Activated naive CD8-positive, alpha-beta T cell treated with anti-CD3 and anti-CD28 coated beads, Interleukin-2, amount 10 ng/mL, durations not matched to agents 7 days and 5 days (primary cell): ENCODE measurements at places on chromosomes 2 and 18. TPM values are rescaled to one million over a fixed set of nuclear protein-coding genes. Genes with fewer than 3 reads are reported as not detected.

GRCh38 chr2:54657664-54658083 is 65.8 kb upstream of the EML6 start:
- no peaks in the 10 kb centered on the region for H3K27me3 ChIP-seq
- no peak for DNase-seq

GRCh38 chr2:31110431-31110830 is 27.8 kb downstream of the GALNT14 start:
- no peak overlapping the region for H3K27ac ChIP-seq
- H3K36me3 ChIP-seq = no peaks in the 10 kb centered on the region
- H3K4me3 ChIP-seq = no peak overlapping the region
- no peaks in the 10 kb centered on the region for H3K4me1 ChIP-seq
- peaks cover 7% of the 10 kb centered on the region for H3K27me3 ChIP-seq

The ALLC gene
- total RNA-seq = not detected

DNA sequence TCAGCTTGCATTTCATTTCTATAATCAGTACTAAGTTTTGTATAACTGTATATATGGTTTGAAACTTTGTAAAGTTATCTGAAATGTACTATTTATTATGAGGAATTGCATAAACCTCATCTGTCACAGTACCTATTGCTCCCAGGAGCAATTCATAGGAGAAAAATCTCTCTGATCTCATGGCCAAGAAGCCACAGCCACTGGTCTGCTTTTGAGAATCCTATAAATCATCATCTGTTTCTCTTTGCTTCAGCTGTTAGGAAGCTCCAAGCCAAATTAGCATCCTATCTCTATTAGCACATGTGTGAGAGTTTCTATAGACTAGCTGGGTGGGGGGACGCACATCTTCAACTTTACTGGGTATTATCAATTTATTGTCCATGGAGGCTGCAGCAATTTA is 210.3 kb downstream of the CYP26B1 start:
- no peaks in the 10 kb centered on the region for H3K4me1 ChIP-seq
- H3K27ac ChIP-seq = no peak overlapping the region
- H3K36me3 ChIP-seq = no peaks in the 10 kb centered on the region
- no peak for DNase-seq
- no peaks in the 10 kb centered on the region for H3K27me3 ChIP-seq

DNA sequence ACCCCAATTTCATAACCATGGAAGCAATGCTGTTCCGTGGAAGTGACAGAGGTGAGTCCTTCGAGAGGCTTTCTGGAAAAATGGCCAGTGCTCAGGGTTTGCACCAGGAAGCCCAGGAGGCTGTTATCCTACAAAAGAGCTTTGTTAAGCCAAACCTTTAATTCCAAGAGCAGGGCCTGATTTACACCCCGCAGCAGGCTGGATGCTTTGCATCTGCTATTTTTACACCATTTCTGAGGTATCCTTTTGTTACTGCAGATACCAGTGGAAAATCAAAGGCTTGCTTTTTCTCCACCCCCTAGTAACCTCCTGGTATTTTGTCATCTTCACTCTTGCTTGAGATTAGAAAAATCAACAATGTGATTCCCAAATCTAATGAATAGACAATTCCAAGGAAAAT is 380.6 kb downstream of the SOX11 start:
- no peak for DNase-seq
- H3K27ac ChIP-seq = no peak overlapping the region
- H3K27me3 ChIP-seq = no peaks in the 10 kb centered on the region
- H3K4me3 ChIP-seq = no peak overlapping the region

GRCh38 chr2:120815292-120815691 is 79.6 kb downstream of the GLI2 start:
- no peaks in the 10 kb centered on the region for H3K36me3 ChIP-seq
- no peaks in the 10 kb centered on the region for H3K27me3 ChIP-seq
- peaks cover 2% of the 10 kb centered on the region for H3K4me1 ChIP-seq
- H3K27ac ChIP-seq = no peak overlapping the region
